ENCODE measurements at places on chromosomes 2 and 18.

DNA sequence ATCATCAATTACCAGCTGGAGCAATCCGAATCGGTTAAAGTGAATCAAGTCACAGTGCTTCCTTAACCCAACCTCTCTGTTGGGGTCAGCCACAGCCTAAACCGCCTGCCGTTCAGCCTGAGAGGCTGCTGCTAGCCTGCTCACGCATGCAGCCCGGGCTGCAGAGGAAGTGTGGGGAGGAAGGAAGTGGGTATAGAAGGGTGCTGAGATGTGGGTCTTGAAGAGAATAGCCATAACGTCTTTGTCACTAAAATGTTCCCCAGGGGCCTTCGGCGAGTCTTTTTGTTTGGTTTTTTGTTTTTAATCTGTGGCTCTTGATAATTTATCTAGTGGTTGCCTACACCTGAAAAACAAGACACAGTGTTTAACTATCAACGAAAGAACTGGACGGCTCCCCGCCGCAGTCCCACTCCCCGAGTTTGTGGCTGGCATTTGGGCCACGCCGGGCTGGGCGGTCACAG, 496 bp upstream of the ITGA4 start:
- peak; percentile 49 for DNase-seq

DNA sequence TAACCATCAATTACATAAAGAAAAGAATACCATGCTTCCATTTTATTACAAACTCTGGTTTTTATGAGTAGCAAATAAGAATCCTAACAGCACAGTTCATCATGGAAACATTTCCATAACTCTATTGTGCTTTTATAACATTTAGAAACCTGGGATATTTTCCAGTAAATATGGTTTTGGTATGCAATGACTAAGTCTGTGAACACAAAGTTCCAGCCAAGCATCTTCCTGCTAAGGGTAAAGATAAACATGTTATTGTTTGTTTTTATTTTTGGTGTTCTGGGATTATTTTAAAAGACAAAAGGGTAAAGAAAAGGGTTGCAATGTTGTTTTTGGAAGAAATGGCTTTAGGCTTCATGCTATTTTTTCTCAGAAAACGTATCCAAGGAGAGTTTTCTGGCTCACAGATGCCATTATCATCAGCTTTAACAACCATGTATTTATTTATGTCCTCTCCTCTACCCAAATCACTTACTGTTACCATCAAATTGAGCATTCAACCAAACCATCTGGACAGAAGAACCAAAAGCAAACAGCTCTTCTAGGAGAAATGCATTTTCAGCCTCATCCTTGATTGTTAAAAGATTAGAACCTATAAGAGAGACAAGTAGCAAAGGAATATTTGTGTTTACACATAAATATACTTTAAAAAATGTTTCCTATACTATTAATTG, 116.0 kb downstream of the PLA2R1 start:
- no peak for DNase-seq

DNA sequence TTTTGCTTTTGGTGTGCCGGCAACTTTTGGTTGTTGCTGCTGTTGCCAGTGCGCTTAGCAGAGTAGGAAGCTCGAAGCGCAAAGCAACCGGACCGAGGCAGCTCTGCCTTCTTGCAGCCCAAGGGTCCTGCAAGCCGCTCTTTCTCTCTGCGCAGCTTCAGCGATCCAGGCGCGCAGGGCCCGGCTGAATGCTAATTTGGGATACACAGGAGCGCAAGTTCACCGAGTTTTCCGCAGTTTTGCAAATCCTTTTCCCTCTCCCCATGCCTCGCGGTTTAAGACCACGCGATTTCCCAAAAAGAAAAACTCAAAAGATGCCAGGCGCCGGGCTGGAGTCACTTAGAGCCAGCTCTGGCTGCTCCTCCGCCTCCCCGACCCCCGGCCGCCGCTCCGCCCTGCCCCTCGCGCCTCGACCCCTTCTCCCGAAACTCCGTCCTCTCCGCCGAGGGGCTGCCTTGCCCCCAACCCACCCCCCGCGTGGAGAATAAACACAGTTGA, 13.5 kb upstream of the SIX3 start:
- no peak for DNase-seq

- no peak for DNase-seq
These were observed 50.3 kb upstream of the FOSL2 start for GRCh38 chr2:28342081-28342967.

DNA sequence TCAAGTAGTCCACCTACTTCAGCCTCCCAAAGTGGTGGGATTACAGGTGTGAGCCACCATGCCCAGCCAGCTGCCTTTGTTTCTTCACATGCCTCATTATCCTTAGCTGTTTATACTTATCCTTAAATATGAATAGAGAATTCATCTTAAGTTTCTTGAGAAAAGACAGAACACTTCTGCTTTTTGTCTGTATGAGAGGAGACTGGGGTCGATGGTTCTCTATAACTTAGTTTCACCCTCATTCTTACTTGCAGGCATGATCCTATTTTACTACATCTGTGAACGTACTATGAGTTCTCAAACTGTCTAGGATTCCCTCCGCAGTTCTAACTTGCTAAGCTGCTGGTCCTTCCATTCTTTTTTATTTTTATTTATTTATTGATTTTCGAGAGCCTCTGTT, 20.4 kb downstream of the PPM1B start:
- no peak for DNase-seq

DNA sequence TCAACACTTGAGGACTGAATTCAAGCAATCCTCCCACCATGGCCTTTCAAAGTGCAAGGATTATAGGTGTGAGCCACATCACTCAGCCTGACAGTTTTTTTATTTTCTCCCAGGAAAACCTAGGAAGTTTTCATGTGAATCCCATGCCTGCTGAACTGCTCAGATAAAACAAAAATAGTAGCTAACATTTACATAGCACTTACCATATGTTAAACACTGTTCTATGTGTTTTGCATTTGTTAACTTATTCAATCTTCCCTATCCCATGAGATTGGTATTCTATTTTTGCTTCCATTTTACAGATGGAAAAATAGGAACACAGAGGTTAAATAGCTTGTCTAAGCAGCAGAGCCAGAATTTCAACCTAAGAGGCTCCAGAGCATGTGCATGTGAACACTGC, 157.4 kb upstream of the KCTD1 start:
- no peak for DNase-seq

DNA sequence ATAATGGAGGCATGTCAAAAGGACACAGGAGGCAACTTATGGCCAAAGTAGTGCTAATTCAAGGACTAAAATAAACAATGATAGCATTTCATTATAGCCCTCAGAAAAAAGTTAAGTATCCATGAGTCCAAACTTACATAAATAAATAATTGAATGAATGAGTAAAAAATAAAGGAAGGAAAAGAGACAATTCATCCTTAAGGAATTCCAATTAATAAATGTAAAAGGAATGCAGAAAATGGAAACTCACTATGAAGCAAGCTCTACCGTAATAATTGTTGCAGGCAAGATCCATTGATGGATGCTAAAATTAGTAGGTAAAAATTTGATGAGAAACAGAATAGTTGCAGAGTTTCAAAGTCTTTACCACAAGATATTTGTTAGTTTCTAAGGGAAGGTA, 88.2 kb upstream of the RAPGEF4 start:
- DNase-seq, result no peak

DNA sequence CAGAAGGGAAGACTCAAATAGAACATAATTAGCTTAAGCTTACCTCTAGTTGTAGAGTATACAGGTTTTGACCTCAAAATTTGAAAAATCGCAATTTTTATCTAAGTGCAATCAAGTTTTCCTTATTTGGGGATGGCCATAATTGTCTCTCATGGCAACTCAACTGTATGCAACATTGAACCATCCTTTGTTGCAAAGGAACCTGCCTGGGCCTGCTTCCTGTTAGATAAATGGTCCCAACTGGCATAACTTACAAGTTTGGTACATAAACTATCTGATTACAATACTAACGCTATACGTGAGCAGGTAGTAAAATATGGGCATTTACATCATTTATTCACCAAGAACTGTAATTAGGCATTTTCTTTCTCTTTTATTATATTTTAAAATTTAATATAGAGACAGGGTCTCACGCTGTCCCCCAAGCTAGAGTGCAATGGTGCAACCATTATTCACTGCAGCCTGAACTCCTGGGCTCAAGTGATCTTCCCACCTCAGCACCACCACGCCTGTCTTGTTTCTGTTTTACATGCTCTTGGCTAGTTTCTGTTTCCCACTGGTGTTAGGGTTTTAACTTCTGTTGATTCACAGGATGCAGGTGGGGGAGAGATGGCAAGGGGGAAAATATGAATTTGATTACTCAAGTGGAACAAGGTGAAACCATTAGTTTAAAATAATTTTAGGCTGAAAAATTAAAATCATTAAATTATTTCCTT, 55.3 kb upstream of the B3GNT2 start:
- DNase-seq, result peak; percentile 50

GRCh38 chr2:206011795-206012194, 74.2 kb downstream of the INO80D start:
- DNase-seq, result no peak

DNA sequence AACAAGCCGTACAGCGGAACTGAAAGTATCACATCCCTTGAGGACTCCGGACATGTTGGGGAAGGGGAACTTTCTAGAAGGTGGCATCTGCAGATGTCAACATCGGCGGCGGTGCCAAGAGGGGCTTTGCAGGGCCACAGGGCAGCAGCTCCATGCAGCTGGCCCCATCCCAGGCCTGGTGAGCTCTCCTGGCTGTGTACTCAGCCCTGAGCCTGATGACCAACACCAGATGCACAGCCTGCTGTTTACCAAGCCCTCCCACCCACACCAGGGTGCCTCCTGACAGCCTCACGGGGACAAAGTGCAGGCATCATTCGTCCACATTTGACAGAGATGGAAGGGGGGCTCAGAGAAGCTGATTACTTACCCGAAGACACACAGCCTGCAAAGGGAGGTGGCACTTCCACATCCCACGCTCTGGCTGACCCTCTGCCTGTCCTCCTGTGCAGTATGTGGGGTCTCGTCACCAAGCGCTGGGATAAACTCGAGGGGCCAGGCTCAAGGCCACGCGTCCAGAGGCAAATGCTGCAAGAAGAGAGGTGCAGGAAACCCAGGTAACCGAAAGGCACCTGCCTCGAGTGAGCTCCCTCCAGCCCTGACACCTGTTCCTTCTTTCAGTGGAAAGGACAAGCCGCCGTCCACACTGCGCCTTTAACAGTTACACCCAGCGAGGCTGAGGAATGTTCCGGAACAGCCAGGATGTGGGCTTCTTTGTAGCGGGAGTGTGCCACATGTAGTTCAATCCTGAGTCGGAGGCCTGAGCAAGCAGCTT, 69.0 kb upstream of the ASAP2 start:
- DNase-seq, result no peak

DNA sequence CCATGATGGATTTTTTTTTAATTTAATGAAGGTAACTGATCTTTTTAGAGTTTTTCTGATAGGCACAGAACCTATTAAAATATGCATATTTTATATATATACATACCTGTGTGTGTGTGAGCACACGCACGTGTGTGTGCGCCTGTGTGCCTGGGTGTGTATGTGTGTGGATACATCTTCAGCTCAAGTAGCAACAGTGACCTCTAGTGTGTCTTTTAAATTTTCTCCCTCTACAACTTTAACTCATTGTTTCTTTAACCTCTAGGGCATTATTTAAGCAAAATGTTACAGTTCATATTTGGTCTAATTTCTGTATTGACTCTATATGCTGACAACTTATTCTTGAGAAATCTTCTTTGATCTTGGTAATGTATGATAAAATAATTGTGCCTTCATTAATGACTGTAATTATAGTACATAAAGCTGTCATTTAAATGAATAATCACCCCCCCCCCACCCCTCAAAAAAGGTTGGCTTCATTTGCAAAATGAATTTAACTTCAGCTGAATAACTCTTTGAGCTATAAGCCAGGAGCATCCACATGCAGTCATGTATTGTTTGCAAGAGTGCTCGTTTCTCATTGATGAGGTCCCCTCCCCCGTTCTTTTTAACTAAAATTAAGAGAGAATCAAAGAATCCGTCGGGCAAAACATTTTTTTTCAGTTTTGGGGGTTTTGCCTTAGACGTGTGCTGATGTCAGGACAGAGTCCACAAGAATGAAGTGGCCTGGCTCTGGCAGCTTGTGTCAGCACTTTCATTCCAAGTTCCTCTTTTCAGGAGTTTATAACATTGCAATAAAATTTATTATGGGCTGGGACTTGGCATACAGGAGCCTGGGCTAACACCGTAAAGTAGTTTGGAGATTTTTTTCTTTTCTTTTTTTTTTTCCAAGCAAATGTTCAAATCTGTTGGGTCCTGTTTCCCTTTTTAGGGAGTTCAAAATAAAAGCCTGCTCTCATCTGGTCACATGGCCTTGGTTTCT, 80.0 kb downstream of the ETAA1 start:
- DNase-seq, result no peak

GRCh38 chr2:16060125-16060935, 120.0 kb downstream of the MYCN start:
- DNase-seq, result no peak

DNA sequence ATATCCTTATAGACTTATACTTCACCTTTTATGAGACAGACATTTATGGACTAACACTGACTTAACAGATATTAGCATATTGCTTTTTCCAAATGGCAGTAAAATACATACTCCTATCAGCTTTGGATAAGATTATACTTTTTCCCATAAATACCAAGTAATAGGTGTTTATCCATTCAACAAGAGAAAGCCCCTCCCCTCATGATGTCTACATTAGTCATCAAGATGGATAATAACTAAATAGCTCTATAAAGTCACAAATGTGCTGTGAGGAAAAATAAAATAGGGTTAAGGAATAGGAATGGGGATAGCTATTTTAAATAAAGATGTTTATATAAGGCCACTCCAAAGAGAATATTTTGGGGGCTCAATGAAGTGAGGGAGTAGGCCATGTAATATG, 39.4 kb downstream of the CSRNP3 start:
- DNase-seq, result no peak

DNA sequence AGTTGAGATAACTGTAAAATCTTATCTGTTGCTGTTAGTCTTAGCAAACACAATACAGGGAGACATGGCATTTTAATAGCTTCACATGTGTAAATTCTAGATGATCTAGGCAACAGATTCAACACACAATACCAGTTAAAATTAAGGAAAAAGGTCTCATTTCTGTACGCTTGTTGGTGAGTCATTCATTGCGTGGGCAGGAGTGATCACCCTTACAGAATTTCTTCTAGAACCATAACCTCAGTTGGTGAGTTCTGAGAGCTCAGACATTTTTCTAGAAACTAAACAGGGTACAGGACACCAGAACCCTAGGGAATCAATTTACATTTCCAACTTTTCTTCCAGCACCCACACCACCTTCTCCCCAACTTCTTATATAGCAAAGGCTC, 81.9 kb downstream of the SLC8A1 start:
- DNase-seq, result no peak

- DNase-seq, result no peak
These were observed 85.1 kb downstream of the ANTXR1 start for GRCh38 chr2:69097891-69098655.

DNA sequence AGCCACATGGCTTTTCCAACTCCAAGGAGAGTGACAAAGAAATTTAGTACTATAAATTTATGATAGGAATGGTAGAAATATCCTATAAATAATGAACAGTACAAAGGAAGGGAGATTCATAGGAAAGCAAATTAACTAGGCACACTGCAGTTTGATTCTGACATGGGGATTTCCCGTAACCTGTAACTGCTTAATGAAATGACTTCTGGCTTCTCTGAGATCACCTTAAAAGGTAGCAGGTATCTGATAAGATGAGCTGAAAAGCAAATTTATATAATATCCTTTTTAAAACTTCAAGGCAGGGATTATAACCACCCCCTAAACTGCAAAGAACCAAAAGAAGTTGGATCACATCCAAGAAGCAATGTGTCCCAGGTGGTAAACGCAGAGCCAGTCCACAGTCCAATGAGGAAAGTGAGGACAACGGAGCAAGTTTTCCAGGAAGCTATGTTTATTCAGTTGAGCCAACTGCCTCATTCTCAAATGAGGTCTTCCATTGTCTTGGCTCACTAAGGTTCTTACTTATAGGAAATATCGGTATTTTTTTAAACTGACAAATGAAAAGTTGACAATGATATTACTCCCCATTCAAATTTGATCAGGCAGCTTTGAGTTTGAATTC, 43.0 kb downstream of the WIPF1 start:
- DNase-seq, result no peak

Measured in GM10248 (cell line).